Foreskin fibroblast (primary cell): ENCODE measurements at places on chromosomes 3 and 15.

DNA sequence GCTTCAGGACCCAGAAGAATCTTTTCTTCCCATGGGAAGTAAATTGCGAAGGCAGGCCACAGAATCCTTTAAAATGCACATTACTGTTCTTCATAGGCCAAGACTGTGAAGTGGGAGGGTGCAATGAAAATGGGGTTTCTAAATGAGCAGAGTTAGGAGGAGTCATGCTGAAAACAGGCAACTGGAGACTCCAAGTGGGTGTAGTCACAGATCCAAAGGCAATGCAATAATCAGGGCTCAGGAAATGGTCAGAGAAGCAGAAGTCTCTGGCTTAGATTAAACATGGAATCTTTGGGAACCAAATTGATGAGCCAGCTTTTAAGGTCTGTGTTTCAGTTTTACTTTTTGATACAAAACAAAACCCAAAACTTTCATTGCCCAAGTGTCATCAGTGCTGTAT, 37.6 kb downstream of the HHLA2 start:
- no peak for DNase-seq

DNA sequence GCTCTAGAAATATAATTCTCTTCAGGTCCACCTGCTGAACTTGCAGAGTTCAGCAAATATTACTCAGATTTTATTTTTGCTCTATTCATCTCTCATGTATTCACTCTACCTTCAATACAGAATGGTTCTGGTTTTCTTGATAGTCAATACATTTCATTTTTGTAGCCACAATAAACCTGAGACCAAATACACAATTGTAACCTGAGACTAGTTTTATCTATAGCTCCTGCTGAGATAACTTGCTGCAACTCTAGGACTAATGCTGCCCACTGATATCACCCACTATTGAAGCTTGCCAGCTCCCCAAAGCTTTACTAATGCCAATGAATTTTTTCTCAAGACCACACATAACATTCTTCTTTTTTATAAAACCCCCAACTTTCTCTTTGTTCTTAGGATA, 229.3 kb downstream of the NSUN3 start:
- DNase-seq, result no peak

DNA sequence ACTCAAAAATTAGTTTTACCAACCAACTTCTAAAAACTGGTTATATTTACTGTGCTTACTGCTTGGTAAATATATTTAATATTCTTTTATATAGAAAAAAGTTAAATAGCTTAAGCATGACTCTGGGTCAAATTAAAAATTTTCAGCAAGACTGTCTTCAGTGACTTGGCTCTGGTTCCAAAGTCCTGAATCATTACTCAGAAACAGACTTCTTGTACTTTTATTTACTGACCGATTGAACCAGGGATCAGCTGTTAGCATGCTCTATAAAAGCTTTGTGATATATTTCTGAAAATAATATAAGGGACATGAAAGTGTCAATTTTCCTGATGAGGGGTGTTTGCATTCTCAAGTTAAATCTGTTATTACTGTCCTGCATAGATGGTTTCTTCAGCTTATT, 164.3 kb downstream of the MCTP2 start:
- peak; percentile 47 for DNase-seq

GRCh38 chr15:78291698-78292097, 7.7 kb downstream of the SKIC8 start:
- no peak for DNase-seq

DNA sequence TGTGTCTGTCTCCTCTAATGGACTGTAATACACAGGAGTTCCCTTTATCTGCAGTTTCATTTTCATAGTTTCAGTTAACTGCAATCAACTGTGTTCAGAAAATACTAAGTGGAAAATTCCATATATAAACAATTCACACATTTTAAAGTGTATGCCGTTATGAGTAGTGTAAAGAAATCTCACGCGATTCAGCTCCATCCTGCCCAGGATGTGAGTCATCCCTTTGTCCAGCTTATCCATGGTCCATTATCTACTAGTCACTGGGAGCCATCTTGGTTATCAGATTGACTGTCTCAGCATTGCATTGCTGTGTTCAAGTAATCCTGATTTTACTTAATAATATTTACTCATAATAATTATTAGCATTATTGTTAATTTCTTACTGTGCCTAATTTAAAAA, 14.5 kb downstream of the ZPLD1 start:
- DNase-seq, result no peak

GRCh38 chr3:149058602-149059001, 27.7 kb downstream of the HLTF start:
- no peak for DNase-seq

DNA sequence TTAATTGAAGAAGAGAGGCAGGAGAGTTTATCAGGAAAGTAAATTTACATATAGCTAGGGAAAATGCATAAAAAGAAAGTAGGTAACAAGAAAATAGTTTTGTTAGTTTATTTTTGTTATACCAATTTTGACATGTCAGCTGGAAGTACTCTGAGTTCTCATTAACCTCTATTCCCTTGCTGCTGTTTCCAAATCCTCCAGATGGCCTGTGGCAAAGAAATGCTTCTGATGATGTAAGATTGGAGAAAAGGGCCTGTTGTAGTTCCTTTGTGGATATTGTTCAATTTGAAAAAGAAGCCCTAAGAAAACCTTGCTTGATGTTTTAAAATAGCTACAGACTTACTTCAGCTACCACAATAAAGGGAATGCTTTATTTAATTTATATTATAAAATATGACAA, 192.9 kb upstream of the SLITRK3 start:
- no peak for DNase-seq

GRCh38 chr3:65628978-65629377, 409.7 kb downstream of the MAGI1 start:
- no peak for DNase-seq

- no peak for DNase-seq
Observed at GRCh38 chr15:37370941-37371340, 270.6 kb upstream of the MEIS2 start.

DNA sequence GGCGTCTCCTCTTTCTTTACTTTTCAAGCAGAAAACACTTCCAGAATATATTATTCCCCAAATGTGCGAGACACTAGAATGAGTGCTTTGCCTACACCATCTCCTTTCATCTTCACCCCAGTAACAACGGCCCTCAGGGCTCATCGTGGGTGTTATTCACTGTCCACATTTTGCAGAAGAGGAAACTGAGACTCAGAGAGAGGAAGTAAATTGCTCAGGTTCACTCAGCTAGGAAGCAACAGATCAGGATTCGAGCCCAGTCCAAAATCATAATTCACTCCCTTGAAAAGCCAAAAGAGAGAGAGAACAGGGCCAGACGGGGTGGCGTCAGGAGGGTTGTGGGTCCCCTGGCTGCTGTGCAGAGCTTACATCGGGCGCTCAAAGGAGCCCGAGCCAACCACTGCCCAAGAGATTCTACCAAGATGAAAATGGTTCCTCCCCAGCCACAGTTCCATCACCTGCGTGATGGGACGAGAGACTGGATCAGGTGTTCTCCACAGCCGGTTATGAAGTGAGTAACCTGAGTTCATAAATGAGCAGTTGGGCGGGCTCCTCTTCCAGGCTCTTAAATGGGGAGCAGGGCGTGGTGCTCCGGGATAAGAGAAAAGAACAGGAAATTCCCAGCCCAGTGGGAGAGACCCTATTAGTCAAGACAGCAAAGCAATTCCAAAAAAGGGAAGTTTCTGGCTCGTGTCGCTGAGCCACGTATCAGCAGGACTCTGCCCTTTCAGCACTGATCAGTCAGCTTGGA, 48.6 kb upstream of the FLNB start:
- DNase-seq, result no peak

DNA sequence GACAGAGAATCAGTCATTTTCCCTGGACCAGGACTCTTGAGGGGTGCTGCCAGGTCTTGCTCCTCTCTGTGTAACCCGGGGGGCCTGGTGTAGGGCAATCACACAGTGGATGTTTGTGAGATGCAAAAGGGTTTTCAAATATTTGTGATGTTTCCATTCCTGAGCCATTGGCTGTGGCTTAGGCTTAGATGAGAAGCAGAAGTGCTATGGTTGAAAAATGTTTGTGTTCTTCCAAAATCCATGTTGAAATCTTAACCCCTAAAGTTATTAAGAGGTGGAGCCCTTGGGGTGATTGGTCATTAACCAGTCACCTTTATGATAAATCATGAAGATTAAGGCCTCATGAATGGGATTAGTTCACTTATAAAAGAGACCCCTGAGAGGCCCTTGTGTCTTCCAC, 36.5 kb downstream of the CORO2B start:
- no peak for DNase-seq

DNA sequence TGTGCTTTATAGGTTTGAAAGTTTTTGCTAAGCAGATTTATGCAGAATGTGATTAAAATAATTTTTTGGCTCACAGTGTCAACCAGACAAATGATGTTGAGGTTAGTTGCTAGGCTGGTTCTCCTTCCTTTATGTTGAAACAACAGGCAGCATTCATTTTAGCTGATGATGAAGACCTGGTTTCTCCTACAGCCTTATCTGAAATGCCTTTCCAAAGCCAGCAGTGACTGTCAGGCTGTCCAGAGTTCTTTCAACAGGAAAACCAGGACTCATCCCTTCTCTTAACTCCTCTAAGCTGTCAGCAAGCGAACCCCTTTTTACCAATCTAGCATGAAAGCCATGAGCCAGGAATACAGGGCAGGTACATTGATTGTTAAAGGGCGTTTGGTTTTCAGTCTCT, 84.1 kb downstream of the ZNF609 start:
- DNase-seq, result no peak

DNA sequence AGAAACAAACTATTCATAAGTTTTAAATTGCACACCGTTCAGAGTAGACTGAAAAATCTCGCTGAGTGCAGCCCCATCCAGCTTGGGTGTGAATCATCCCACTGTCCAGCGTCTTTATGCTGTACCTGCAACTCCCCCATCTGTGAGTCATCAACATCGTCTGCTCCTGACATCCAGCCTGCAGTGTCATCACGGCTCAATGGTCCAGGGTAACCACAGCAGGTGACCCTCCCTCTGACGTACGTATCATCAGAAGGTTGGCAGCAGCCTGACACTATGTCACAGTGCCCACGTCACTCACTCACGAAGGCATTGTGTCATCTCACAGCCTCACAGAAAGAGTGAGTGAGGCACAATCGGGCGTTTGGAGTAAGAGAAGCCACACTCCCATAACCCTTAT, 65.2 kb downstream of the TPRA1 start:
- no peak for DNase-seq

GRCh38 chr3:57951066-57951882, 56.9 kb upstream of the FLNB start:
- DNase-seq, result peak; percentile 84

- DNase-seq, result no peak
Observed at GRCh38 chr3:39264053-39264452, 15.8 kb downstream of the CX3CR1 start.

- no peak for DNase-seq
Observed at GRCh38 chr3:47910233-47910632, 106.0 kb downstream of the MAP4 start.

DNA sequence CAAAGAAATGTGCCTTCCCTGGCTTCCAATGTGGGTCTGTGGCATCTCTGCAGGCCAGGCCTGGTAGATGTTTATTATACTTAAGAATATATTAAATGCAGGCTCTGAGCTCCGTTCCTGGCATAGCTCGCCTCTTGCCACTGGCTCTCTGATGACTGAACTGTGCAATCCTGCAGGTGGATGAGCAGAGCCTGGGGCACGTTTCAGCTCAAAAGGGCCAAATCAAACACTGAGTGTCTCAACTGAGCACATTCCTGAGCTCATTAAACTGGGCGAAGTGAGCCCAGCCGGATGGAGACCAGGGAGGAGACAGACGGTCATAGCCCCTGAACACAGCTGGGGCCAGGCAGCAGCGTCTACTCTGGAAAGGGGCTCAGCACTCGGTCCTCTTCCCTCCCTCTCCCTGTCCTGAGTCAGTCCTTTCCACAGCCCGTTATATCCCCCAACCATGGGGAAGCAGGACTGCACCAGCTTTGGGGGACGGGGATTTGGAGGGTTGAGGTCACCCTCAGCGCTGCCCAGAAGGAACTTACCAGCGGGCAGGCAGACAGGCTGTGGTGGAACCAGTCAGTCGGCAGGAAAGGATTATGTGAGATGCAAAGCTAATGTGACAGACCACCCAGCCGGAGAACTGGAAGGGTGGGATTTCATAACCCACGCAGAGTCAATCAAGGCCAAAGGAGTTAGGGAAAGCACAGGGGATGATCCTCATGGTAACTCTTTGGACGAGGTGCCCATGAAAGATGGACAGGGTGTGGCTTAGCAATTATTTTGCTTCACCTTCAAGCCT, 77.4 kb upstream of the ANKRD34C start:
- no peak for DNase-seq

- no peak for DNase-seq
Observed at GRCh38 chr3:46897031-46897430, 19.5 kb downstream of the PTH1R start.

- no peak for DNase-seq
Observed at GRCh38 chr3:171658841-171659240, 151.4 kb downstream of the PLD1 start.

DNA sequence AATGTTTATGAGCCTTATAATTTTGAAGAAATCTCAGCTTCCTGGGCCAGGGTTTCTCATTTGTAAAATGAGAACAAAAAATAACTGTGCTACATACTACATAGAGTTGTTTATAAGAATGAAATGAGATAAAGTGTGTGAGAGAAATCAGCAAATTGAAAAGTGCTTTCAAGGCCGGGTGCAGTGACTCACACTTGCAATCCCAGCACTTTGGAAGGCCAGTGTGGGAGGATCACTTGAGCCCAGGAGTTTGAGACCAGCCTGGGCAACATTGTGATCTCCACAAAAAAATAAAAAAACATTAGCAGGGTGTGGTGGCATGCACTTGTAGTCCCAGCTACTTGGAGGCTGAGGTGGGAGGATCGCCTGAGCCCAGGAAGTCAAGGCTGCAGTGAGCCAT, 22.4 kb downstream of the FOXB1 start:
- no peak for DNase-seq

DNA sequence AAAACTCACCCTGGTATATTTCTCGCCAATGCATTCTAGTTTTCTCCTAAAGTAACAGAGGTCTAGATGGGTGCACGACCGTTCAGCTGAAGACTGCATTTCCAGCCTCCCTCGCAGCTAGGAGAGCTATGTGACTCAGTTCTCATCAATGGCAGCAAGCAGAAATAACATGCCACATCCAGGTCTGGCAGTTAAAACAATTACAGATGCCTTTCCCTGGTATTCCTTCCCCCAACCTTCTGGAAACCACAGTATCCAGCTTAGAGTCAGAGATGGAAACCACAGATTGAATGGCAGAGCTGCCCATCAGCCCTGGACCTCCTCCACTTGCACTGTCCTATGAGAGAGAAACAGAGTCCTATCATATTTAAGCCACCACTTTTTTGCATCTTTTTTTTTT, 4.8 kb downstream of the HAPLN3 start:
- peak; percentile 42 for DNase-seq

DNA sequence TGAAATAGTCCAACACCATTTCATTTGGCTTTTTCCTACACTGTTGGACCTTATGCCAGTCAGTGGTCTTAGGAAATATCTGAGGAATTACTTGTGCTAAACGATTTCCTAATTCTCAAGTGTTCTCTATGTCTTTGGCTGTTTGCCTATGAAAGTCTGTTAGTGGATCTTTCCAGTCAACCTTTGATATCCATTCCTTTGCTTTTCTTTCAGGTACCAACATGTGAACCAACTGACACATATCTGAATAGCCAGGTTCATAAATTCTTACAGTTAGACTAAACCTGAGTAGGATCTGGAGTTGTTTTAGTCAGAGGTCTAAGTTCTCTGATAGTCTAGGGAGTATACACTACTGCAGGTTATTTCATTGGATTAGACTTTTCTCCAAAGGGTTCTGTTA, 343.5 kb upstream of the LRRC3B start:
- no peak for DNase-seq
